GM12864 (cell line): ENCODE measurements at places on chromosomes 1 and 21.

GRCh38 chr1:10635992-10636391 is 160.5 kb downstream of the CASZ1 start:
- no peak for DNase-seq

- no peak for DNase-seq
Measured at GRCh38 chr1:236398538-236398937, 4.5 kb downstream of the EDARADD start.

- DNase-seq: no peak
Measured at GRCh38 chr1:48673332-48674105, 103.2 kb downstream of the BEND5 start.

DNA sequence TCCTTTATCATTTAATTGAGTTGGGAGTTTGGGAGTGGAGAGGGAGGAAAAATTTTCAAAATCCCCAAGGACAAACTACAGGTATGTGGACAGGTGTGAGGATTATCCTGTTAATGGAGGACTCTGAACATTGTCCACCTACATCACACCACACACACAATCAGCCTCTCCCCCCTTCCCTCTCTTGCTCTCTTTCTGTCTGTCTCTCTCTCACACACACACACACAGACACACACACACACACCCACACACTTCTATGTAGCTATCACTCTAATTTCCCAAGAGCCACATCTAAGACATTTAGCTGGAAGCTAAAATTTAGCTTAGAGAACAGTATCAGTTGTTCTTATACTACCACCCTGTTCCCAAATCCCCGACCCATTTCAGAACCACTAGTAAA is 1.5 kb downstream of the S100A8 start:
- DNase-seq: no peak

DNA sequence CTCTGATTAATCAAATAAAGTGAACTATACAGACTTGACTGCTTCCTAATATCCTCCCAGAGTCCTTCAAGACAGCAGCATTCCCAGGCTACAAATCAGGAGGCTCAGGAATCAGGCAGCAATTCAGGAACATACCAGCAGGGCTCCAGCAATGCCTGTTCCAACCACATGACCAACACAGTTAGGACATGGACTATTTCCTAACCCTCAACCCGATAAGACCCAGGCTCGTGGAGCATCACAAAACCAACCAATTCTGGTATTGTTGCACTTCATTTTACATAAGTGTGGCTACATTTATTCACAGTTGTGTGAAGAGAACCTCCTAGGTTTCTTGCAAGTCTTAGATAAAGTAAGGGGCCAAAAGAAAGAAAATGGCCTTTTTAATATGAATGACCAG is 546.2 kb upstream of the ADGRL2 start:
- DNase-seq: no peak
